ENCODE measurements at places on chromosomes 5 and 9.

GRCh38 chr9:98960409-98960808 is 16.7 kb downstream of the COL15A1 start:
- no peak for DNase-seq

- no peak for DNase-seq
These were observed 13.4 kb upstream of the PCSK5 start for GRCh38 chr9:75876999-75877640.

GRCh38 chr9:94746541-94747370 is 20.3 kb downstream of the AOPEP start:
- DNase-seq, result no peak

DNA sequence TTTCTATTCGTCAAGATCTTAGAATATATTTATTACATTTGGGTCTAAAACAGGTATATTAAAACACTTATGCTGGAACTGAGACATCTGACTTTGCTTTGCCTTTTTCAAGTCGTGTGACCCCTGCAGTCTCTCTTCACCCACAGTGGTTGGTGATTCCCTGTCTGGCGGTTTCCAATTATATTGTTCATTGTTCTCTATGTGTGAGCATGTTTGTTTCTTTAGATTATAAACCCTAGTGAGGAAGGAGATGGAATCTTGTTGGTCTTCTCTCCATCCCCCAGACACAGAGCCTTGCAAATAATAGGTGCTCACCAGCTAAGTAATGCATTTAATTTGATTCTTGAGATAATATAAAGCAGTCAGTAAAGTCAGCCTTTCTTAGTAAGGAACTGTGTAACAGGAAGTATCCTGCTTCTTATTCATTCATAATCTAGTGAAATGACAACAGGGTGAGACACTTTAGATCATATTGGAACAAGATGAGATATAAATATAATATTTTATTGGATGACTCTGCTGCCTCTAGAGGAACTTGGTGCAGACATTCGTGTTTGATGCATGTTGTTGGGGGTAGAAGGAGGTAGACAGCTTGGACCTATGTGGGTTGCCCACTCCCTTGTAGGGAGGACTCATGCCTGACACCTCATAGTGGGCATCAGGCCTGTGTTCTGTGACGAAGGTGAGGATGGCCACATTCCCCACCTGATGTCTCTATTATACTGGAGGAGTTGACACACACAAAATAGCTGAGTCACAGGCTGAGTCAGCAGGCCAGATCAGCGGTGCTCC is 88.1 kb downstream of the FGF1 start:
- peak; percentile 92 for DNase-seq

GRCh38 chr5:135386886-135387628 is 12.0 kb downstream of the MACROH2A1 start:
- DNase-seq, result peak; percentile 95

GRCh38 chr9:127550751-127551150 is 61.3 kb upstream of the STXBP1 start:
- DNase-seq, result no peak

DNA sequence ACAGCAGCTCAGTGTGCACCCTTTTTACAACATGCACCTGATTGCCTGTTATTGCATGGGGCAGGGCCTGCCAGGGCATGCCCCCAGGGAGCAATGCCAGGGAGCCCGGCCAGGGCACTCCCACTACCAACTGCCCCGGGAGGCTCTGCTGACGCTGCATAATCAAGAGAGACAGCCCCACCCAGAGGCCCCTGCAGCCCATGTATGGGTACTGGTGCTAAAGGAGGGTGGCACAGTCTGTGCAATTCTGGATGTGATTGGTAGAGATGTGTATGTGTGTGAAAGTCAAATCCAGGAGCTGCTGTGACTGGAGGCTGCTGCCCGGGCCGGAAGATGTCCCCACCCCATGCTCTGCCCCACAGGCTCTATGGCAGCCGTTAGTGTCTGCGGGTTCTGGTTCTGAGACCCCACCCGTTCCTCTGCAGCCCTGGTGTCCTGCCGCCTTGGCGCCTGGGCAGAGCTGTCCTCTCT is 3.9 kb upstream of the NEURL1B start:
- no peak for DNase-seq

DNA sequence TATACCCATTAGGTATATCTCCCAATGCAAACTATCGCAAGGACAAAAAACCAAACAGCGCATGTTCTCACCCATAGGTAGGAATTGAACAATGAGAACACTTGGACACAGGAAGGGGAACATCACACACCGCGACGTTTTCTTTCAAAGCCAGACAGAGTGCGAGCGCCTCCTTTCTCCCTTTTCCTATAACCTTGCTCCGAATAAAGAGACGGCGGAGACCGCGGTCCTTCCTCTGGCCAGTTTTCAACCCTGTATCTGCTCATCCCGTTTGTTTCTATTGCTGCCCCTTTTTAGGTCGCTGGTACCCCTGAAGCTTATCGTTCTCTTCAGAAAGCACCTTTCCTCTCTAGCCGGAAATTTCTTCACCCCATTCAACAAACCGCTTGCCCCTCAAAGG is 1.3 kb downstream of the LVRN start:
- no peak for DNase-seq

- DNase-seq, result no peak
These were observed 224.1 kb downstream of the CACNA1B start for GRCh38 chr9:138101444-138102234.

- DNase-seq, result no peak
These were observed 31.0 kb downstream of the C9orf40 start for GRCh38 chr9:74921737-74922136.

DNA sequence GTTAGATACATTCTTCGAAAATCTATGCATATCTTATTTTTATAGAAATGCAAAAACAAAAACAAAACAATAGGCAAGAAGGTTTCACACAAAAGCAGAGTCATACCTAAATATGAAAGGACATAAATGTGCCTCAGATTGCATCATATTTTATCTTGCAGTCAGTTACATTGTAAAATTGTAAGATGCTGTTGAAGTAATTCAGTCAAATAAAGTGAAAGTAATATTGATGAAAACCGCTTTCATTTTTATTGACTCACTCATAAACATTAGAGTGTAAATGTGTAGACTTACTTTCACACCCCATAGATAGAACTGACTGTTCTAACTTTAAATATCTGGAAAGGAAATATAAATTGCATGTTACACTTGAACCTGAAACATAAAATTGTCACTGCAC is 931.5 kb upstream of the NUDT12 start:
- no peak for DNase-seq
